ENCODE measurements at places on chromosomes 11 and 22. TPM values are rescaled to one million over a fixed set of nuclear protein-coding genes. Genes with fewer than 3 reads are reported as not detected.

DNA sequence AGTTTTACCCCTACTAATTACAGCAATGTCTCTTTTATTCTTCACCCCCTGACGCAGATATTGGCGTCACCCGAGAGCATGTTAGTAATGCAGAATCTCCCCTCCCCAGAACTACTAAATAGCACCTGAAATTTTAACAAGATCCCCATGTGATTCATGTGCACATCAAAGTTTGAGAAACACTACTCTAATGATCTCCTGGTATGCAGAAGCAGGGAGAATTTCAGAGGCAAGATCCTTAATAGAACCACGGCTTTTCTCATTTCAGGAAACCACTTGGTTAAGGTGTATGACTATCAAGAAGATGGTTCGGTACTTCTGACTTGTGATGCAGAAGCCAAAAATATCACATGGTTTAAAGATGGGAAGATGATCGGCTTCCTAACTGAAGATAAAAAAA, 5.3 kb downstream of the CD3G start:
- no peak for DNase-seq

GRCh38 chr22:31083377-31083768, 2.3 kb downstream of the SMTN start:
- no peak for DNase-seq

GRCh38 chr11:29482510-29482909, 534.3 kb downstream of the KCNA4 start:
- no peak for DNase-seq

Gene KDELR3
- 24.4 TPM for total RNA-seq

Gene LRRN4CL
- 2.8 TPM for total RNA-seq
